ENCODE measurements at places on chromosomes 4 and X.
A peak's percentile ranks its signal among the peaks of the same experiment; 100 is the strongest.

DNA sequence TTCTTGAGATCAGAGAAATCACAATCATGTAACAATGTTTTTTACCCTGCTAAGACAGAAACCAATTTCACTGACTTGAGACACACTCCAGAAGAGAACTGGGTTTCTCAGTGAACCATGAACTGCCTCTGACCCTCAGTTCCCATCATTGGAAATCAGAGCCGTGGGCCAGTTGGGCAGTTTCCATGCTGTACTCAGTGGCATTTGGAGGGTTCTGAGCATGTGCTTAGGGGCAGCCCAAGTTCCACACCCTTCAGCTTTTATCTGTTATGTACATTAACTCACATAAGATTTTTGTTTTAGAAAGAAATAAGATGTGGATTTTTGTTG is 77.9 kb downstream of the BTC start:
- DNase-seq: no peak

- DNase-seq: peak; percentile 20
Measured at GRCh38 chrX:123807835-123808416, 51.9 kb upstream of the XIAP start.

DNA sequence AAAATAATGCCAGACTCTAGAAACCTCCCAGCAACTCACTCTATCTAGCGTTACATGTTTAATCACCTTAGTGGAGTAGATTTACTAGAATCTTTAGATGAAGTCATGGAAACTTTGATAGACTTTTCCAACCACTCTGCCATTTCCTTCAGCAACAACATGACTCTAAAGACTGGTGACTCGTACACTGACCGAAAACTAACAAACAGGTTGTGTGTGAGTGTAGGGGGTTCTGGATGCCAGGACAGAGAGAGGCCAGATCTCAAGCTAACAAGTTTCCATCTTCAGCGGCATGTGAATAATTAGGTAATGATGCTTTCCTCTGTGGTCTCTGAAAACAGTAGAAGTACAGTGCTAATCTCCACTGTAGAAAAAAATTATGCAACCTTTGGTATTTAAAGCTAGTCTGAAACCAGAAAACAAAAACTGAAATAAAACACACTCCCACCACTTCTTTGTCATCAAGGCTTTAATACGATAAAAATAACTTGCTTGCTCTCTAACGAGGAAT is 286.4 kb downstream of the PRDM5 start:
- DNase-seq: no peak

- no peak for DNase-seq
Measured at GRCh38 chrX:19332983-19333382, 10.7 kb upstream of the PDHA1 start.

GRCh38 chrX:74890676-74891430 is 34.4 kb downstream of the NEXMIF start:
- no peak for DNase-seq

- DNase-seq: peak; percentile 49
Measured at GRCh38 chr4:95255396-95256107, 293.2 kb downstream of the UNC5C start.

DNA sequence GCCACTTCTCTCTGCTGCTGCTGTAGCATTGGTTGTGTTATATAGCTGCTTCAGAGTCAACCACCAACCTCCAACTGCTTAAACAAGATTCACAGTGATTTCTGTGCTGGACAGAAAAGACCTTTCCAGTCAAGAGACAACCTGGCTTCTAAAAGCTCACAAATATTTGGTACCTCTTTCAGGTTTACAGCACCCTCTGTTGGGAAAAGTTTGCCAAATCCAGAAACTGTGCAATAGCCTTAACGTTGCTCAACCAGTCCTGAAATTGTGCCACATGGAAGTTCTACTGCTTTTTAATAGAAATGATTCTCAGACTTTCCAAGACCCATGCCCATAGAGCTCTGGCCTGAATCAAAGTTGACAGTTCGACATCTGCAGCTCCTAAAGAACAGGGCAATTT is 842.1 kb upstream of the HTR2C start:
- DNase-seq: peak; percentile 19

DNA sequence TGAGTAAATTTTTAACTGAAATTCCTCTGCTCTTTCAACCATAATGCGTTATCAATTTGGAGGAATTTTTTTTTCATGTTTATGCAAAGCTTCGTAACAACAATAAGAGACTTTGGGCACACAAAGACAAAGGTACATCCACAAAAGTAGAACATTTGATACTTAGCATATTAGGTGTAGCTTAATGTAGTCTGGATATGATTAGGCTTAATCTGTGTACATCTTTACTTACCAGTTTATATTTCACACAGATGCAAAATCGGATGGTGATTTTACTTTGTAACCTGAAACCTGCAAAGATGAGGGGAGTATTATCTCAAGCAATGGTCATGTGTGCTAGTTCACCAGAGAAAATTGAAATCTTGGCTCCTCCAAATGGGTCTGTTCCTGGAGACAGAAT is 20.3 kb downstream of the AIMP1 start:
- DNase-seq: no peak

- DNase-seq: no peak
Measured at GRCh38 chrX:12329476-12329875, 191.2 kb downstream of the FRMPD4 start.

GRCh38 chr4:122604146-122604545 is 16.7 kb downstream of the IL21 start:
- DNase-seq: no peak

DNA sequence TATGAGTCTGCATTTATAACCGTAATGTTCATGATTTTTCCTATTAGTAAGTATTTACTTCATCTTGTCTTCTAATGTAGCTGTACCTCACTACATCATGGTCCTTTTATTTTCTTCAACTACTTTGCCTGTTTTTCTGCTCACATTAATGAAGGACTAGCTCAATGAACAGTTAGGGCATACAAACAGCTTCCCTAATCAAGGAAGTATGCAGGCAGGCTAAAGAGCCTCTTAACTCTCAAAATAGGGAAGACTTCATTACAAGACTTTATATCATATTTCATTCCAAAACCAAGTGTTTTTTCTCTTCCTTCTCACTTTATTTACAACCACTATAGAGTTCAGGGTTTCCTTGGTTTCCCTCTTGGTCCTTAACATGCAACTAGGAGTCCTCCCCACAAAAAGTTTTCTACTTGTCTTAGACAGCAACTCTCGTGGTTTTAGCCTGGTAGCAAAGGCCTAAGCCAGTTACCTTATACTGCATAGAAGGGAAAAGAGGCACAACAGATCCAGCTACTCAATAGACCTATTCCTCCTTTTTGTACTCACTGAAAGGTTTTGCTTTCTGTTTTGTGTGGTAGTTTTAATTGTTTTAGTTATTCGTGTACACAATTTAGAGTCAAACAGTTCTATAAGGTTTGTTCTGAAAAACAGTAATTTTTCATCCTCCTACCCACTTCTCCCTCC is 40.8 kb downstream of the SMIM14 start:
- DNase-seq: no peak

- DNase-seq: no peak
Measured at GRCh38 chr4:40276546-40276945, 58.6 kb upstream of the CHRNA9 start.

DNA sequence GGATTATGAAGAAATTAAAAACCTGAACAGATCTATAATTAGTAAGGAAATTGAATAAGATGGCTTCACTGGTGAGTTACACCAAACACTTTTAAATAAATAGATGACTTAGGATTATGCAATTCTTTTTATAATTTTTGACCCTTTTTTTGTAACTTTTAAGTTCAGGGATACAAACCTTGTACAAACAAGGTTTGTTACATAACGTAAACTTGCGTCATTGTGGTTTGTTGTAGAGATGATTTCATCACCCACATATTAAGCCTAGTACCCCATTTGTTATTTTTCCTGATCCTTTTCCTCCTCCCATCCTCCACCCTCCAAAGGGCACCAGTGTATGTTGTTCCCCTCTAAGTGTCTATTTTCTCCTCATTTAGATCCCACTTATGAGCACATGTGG is 75.7 kb downstream of the CPEB2 start:
- DNase-seq: peak; percentile 74

- no peak for DNase-seq
Measured at GRCh38 chr4:159232465-159233106, 129.7 kb downstream of the RAPGEF2 start.

GRCh38 chrX:103531002-103531401 is 11.7 kb upstream of the RAB40A start:
- DNase-seq: peak; percentile 85

DNA sequence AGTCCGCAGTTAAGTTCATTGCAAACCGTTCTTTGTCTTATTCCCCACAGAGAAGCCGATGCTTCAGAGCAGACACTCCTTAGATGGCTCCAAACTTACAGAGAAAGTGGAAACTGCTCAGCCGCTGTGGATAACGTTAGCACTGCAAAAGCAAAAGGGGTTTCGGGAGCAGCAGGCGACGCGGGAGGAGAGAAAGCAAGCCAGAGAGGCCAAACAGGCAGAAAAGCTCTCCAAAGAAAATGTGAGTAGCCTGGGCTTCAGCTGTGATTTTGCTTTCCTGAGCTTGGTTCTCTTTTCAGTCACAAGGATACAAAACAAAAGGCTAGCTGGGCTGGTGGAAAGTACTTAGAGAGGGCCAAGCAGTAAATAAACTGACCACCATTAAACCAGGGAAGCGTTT is 64.0 kb downstream of the AASDH start:
- DNase-seq: no peak

DNA sequence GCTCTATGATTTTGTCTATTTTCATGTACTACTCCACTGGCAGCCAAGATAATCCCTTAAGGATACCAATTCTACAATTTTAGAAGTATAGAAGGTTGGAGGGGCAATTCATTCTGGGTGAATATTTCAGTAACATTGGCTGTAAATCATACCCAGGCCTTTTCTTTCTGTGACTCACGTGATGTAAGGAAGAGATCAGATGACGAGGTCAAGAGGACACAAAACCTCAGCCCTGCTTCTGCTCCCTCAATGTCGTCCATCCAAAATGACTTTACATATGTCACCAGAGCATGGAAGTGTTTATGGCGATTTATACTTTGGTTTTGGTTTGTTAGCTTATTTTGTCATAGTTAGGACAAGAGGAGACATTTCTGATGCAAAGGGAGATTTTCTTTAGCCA is 70.7 kb upstream of the SLC4A4 start:
- DNase-seq: no peak

GRCh38 chr4:3188118-3188517 is 60.8 kb upstream of the MSANTD1 start:
- no peak for DNase-seq

- DNase-seq: peak; percentile 64
Measured at GRCh38 chr4:102196221-102196620, 149.1 kb downstream of the SLC39A8 start.

GRCh38 chrX:33188881-33189280 is 22.5 kb downstream of the DMD start:
- DNase-seq: peak; percentile 13

GRCh38 chrX:18691431-18691830 is 16.0 kb upstream of the PPEF1 start:
- no peak for DNase-seq

DNA sequence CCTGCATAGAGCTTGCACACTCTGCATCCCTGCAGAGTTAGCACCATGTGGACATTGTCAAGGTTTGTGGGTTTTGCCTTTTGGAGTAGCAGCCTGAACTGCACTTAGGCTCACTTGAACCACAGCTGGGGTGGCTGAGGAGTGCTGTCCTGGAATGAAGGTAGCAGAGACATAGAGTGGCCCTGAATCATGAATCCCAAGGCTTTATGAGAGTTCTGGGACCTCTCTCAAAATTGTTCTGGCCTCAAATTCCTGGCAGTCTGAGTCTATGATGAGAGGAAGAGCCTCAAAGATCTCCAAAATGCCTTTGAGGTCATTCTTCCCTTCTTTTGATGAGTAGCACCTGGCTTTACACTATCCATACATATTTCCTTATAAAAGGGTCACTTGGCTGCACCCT is 37.1 kb upstream of the ADH1C start:
- DNase-seq: no peak

DNA sequence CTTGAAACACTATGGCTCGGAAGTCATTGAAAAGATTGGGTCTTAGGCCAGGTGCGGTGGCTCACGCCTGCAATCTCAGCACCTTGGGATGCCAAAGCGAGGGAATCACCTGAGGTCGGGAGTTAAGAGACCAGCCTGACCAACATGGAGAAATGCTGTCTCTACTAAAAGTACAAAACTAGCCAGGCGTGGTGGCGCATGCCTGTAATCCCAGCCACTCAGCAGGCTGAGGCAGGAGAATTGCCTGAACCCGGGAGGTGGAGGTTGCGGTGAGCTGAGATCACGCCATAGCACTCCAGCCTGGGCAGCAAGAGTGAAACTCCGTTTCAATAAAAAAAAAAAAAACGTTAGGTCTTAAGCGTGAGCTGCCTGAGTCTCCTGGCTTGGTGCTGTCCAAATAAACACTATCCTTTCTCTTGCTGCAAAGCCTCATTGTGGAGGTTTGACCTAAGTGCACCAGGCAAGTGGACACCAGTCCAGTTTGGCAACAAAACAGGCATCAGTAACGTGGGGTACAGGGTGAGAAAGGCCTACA is 185.9 kb downstream of the DHRSX start:
- no peak for DNase-seq

DNA sequence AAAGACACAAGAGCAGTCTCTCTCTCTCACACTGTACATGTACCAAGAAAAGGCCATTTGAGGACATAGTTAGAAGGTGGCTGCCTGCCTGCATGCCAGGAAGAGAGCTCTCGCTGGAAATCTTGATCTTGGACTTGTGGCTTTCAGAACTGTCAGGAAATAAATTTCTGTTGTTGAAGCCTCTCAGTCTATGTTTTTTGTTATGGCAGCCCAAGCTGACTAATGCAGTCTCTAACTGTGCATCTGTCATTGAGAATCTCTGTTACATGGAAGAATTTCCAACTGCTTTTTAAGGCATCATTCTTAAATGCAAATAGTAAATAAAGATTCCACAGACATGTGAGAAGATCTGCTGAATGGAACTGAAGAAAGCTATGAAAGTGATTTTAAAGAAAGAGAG is 198.3 kb downstream of the PCDH10 start:
- no peak for DNase-seq

- no peak for DNase-seq
Measured at GRCh38 chr4:138256608-138257007, 14.5 kb upstream of the SLC7A11 start.

DNA sequence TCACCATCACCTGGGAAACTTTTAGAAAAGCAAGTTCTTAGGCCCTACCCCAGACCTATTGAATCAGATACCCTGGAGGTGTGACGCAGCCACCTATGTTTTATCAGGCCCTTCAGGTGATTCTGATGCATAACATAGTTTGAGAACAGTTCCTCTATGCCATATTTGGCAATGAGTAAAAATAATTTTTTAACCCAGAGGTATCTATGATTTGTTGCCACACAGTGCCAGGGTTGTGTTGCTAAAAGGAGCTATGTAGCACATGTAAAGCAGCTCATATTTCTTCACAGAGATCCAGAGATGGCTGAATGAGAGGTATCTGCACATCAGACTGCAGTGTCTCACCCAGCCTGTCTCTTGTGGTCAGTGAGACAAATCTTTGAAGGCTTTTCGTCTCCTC is 85.3 kb downstream of the PTPN13 start:
- no peak for DNase-seq

All from astrocyte of the spinal cord (primary cell).